ENCODE measurements at places on chromosomes 12 and 14.

- no peak for DNase-seq
These were observed 2.4 kb upstream of the HEBP1 start for GRCh38 chr12:13002301-13003097.

GRCh38 chr14:101498526-101498860 is 62.8 kb upstream of the DIO3 start:
- DNase-seq = no peak

DNA sequence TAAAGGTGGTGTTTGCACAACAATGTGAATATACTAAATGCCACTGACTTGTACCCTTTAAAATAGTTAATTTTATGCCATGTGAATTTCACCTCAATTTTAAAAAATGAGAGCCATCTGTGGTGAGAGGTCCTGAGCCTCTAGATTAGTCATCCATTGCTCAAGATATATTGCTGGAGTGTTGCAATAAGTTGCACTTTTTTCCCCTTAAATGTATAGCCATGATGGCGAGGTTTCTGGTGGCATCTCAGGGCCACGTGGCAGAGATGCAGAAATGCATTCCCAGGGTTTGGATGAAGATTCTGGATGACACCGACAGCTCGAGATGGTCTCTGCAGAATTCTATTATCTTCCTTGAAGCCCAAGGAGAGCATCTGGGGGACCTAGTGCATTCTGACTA is 153.7 kb downstream of the AACS start:
- no peak for DNase-seq

DNA sequence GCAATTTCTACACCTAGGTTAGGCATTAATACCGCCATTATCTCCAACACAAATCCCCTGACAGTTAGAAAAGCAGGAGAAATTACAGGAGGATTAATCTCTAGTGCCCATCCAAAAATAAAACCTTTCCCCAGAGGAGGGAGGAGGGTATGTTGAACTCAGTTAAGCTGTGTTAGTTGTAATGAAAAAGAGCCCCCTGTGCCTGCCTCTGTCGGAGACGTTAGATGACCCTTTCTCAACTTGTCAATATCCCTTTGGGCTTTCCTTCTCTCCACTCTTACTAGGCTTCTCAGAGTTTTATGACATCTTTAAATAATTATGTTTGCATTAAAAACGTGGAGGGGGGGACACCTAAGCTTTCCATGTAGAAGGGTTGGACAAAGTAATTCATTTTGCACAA is 278.2 kb downstream of the PDZRN4 start:
- DNase-seq = no peak

GRCh38 chr14:99132821-99133635 is 139.0 kb downstream of the BCL11B start:
- no peak for DNase-seq

DNA sequence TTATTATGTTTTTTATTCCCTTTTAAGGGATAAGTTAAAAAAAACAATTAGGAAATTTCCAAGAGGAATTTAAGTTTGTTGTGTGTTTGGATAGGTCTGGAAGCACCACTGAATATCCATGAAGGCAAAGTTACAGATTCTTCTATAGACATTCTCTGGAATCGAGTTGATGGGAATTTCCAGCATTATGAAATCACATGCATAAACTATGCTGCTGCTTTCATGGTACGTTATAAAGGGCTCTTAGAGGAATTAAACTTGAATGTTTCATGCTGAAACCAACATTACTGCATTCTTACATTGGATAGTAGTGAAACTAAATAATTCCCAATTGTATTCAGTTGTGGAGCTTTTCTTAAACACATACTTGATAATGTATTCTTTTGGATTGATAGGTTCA is 21.5 kb upstream of the PTPRQ start:
- DNase-seq = no peak

All from stimulated activated CD8-positive, alpha-beta memory T cell treated with anti-CD3 and anti-CD28 coated beads, Interleukin-4, amount 100 ng/mL, for 1 hour (primary cell).